Activated naive CD8-positive, alpha-beta T cell treated with anti-CD3 and anti-CD28 coated beads for 36 hours (primary cell): ENCODE measurements at places on chromosomes 3 and 15.

DNA sequence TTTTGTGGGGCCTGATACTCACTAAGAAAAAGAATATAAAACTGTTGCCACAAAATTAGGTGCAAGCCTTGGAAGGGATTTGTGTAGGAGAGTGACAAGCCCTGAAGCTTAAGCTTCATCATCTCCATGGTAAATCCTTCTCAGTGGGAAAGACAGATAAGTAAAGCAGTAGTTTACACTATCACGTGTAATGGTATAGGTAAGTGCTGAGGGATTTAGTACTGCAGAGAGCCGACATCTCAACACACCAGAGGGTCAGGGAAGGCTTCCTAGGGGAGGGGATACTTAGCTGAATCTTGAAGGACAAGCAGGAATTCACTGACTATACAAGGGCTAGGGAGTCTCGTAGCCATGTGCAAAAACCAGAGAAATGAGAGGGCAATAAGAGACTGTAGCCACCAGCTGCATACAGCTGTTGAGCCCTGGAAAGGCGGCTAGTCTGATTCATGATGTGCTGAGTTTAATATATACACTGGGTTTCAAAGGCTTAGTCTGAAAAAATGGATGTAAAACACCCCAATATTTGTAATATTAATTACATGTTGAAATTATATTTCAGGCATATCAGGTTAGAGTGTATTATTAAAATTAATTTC lies 11.1 kb downstream of the SLC24A1 start:
- DNase-seq: no peak

DNA sequence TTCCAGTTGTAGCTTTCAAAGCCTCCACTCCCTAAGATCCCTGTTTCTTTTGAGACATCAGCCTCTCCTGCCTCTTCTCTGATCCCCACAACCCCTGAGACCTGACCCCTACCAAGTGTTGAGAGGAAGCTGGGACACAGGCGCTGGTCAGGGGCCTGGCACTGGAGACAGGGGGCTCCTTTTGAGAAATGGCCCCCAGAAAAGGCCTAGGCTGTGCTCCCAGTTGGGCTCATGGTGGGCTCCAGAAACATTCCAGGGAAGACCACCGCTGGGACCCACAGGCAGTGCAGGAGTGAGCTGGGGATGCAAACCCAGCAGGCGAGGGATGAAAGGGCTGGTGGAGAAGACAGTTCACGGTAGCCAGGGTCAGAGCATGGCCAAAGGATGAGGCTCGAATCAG lies 16.6 kb downstream of the SSUH2 start:
- no peak for DNase-seq

GRCh38 chr15:68559345-68560310 lies 19.2 kb upstream of the CORO2B start:
- peak; percentile 80 for DNase-seq

DNA sequence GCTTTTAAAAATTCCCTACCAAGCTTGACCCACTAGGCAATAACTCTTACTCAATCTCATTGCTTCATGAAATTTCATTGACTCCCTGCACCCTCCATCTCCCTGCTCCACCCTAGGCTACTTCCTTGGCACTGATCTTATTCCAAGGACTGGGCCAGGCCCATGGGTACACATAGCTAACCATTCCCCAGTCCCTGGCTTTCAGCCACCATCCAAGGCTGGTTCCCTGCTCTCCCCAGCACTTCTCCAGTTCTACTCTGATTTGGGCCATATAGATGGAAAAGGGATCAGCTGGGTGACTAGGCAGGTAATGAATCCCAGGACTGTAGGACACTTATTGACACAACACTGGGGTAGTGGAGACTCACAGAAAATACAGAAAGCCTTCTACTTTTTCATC lies 88.1 kb upstream of the NEO1 start:
- DNase-seq: no peak

DNA sequence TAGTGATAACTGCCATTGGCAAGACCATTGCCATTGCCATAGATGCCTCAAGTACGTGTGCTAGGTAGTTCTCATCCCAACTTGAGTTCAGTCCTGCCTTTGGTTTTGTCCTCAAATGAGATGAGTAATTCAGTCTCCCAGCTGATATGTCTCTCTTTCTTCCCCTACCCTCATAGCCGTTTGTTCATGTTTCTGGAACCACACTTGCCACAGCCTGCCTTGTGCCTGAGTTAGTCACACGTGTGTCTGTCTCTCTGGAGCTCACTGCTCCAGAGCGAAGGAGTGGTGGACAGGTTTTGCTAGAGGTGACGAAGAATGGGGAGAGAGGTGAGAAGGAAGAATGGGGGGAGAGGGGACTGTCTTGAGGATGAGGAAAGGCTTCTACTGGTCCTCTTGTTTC lies 88.0 kb upstream of the IGF1R start:
- no peak for DNase-seq

DNA sequence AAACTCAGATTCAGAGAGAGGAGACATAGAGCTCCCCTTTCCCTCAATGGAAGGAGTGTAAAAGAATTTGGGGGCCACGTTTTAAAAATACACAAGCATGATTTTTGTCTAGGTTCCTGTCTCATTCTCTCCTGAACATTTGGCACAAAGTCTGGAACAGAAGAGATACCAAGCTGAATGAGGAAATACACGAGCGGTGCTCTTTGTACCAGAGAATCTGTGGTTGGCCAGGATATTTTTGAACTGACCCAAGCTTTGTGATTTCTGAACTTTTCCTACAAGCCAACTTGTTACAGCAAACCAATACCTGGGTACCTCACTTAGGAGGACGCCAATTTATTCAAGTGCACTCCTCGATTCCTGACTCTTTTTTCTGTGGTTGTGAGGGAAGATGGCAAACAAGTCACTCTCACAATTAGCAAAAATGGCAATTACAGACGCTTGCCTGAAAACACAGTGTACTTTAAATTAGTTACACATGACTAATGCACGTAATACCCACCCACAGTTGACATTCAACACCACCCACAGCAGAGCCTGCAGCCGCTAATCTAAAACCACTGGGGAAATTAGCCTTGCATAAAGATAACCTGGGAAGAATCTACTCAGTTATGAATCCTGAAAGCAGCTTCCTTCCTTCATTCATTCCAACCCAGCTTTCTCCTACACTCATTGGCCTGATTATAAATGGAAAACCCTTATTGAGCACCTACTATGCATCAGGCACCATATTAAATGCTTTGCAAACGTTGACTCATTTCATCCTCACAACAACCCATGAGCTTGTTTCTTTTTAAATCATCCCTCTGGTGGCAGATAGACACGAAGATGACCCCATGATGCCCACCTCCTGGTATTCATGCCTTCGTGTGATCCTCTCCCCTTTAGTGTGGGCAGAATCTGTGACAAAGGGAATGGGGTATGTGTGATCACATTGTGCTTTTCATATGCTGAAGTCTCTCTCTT lies 293.5 kb downstream of the KBTBD8 start:
- DNase-seq: no peak

DNA sequence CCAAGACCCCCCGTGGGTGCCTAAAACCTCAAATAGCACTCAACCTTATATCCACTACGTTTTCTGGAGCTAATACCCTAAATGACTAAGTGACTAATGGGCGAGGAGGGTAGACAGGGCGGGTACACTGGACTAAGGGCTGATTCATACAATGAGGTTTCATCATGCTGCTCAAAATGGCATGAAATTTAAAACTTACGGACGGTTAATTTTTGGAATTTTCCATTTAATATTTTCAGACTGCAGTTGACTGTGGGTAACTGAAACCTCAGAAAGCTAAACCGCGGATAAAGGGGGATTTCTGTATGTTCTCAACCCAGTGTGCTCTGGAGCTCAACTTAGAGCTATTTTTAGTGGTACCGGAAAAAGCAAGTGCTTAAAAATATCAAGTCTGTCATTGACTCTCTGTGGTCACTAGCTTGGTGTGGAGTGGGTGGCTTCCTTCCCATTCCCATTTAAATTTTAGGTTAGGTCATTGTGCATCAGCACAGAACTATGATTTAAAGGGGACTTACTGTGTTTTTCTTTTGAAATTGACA lies 72.9 kb downstream of the LRRC28 start:
- peak; percentile 23 for DNase-seq

DNA sequence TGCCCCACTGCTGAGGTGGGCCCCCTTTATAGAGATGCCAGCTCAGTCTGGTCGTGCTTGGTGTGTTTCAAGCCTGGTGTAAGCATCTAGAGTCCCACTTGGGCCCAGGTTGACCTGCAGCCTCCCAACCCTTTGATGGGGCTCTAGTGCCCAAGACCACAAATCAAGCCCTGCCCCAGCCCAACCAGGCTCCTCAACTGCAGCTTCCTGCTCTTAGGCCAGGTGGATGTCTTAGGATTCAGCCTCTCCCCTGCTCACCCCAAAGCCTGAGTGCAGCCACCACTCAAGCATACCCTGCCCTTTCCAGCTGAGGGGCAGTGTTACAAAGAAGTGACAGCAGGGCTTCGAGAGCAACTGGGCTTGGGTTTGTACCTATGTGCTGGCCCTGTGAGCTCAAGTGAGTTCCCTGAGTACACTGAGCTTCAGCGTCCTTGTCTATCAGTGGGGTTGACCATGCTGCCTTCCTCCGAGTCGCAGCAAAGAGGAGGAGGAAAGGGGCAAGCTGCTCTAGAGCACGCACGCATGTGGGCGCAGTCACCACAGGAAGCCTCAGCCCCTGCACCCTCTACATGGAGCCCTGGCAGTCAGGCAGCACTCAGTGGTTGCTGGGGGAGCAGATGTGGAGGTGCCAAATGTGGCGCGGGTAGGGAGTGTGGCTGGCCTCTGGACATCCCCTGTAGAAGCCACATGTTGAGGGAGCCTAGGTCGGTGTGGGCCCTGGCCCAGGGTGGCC lies 120.7 kb downstream of the EEFSEC start:
- peak; percentile 11 for DNase-seq

DNA sequence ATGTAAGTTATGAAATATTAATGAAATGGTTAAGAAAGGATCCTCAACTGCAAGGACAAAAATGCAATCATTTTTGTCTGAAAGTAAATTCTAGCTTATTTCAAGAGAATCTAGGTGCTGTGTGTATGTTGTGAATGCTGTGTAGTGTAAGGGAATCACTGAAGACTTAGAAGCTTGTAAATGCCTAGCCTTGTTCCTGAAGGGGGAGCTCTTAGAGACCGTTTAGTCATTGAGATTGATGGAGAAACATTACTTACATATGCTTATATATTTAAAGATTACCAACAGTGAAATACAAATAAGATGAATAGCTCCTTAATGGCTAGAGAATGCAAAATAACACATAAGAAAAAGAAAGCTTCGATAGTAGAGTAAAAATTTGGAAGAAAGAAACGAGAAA lies 67.9 kb downstream of the CNTN4 start:
- DNase-seq: no peak

GRCh38 chr3:75303741-75304140 lies 360.4 kb upstream of the FRG2C start:
- no peak for DNase-seq

GRCh38 chr3:172076212-172076611 lies 36.8 kb downstream of the FNDC3B start:
- no peak for DNase-seq
